Natural killer cell treated with Interleukin-12 subunit alpha and Interleukin-12 subunit beta and Interleukin-15 and Interleukin-18, amount 100 ng/mL, for 72 hours (primary cell): ENCODE measurements at places on chromosomes 13 and 19. TPM values are rescaled to one million over a fixed set of nuclear protein-coding genes. Genes with fewer than 3 reads are reported as not detected.

- no peak for DNase-seq
Observed at GRCh38 chr13:113627136-113627535, 30.9 kb downstream of the ATP4B start.

DNA sequence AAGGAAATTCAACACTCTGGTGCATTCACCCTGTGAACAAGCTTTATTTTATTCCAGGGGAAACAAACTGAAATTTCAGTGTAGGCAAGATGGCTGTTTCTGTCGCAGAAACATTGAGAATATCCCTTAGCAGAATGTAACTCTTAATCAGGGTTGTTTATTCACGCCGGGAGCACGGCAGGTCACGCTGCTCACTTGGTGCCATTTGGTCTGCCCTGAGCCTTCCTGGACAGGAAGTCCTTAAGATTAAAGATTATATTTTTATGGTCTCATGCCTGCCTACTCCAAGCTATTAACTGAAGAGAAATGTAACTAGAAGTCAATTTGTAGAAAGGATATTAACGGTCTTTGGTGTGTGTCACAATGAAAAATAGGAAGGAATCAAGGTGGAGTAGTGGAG lies 185.3 kb upstream of the ARGLU1 start:
- DNase-seq, result no peak

- DNase-seq, result no peak
Observed at GRCh38 chr19:3784607-3785450, 1.4 kb downstream of the MATK start.

DNA sequence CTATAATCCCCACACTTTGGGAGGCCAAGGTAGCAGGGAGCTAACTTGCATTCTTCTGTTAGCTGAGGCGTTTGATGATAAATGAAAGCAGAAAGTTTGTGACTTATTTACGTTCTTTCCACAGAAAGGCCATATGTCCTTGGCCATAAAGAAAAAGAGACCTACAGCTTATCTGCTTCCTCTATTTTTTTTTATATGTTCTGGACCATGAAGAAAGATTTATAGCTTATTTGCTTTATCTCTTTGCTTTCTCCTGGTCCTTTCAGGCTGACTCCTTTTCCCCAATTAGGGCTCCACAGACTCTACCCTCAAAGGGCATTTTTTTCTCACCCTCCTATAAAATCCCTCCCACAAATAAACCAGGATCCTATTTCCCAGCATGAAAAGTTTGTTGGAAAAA lies 1.5 kb upstream of the ZNF616 start:
- no peak for DNase-seq

DNA sequence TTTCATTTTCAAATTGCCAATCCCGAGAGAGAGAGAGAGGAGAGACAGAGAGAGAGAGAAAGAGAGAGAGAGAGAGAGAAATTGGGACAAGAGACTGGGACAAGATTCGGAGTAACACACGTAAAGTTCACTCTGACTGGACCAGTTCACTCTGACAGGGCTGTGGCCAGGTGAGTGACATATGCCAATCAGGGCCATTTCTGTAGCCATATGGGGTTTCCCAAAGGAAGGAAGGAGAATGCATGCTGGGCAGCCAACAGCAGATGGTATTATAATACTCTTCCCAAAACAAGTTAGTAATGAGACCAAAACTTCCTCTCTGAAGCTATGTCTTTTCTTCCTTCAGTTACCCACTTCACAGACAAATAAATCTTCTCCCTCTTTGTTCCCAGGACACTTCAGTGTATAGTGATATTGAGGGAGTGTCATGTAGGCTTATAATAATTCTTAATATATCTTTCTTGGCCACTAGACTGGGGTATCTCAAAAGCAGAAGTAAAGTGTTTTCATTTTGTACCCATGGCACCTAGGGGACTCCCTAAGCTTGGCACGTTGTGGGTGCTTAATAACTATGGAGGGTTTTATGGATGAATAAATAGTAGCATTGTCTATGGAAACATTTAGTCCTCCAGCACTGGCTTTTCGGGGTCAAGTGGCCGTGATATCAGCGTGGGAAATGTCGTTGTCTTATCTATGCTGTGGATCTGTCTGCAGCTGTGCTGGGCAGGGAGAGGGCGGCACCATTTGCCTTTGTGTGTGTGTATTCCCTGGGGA lies 51.6 kb downstream of the SERP2 start:
- DNase-seq, result no peak

DNA sequence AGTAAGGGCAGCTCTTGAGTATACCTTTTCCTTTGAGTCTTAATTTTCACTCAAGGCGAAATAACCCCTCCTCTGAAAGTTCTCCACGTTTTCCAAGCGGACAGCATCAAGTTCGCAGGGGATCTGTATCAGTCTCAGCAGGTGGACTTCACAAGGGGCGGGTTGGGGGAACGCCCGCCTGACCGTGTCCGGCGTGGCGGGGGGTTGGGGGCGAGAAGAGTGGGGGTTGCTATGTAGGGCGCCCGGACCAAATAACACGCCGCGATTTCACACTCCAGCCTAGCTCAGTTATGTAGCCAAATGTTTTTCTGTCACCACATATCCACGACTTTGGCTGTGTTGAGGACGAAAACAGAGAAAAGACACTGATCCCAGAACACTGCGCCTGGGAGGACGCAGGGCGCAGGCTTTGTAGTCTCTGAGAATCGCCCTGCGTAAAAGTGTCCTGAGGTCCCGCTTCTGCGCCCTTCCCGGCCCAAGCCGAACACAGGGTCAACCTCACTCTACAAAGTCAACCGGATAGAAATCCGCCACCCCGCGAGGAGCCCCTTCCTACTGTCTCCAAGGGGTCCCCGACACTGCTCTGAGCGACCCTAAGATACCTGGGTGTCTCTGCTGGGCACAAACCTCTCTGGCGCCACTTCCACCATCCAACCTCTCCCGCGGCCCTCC lies 524 bp downstream of the RUBCNL start:
- no peak for DNase-seq

DNA sequence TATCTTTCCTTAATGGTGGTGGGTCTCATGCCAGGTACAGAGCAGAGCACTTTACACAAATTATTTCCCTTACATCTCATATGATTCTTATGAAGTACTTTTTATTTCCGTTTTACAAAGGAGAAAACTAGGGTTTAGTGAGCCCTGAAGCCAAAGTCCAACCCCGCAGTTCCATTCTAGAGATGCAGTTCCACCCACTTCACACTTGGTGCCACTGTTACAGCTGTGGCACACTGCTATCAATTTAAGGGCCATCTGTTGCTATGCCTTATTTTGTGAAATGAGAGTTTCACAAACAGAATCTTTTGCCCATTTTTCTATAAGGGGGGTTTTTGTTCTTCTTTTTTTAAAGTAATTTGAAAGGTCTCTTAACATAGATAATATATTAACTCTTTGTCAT lies 12.9 kb downstream of the MIPEP start:
- no peak for DNase-seq

DNA sequence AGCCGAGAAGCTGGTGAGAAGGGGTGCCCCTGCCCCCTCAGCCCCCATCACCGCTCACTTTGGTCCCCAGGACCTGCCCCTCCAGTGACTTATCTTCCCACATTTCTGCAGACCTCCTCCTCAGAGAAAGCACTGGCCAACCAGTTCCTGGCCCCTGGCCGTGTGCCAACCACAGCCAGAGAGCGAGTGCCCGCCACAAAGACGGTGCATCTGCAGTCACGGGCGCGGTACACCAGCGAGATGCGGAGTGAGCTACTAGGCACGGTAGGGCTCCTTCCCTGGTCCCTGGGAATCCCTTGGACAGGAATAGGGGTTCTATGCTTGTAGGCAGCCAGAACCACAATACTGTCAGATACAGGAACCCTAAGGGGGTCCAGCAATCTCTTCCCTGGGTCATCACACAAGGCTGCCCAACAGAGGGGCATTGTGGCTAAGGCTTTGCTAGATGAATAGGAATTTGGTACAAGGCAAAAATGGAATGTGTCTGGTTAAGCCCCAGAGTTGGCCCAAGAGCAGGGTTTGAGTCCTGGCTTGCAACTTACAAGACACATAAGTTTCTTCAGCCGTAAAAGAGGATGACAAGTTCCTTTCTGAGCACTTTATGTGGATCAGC lies 1.0 kb downstream of the USE1 start:
- DNase-seq, result no peak

- DNase-seq, result no peak
Observed at GRCh38 chr13:89401264-89401675, 1730.1 kb downstream of the SLITRK5 start.

- DNase-seq, result no peak
Observed at GRCh38 chr19:10155839-10156238, 36.1 kb upstream of the EIF3G start.

DNA sequence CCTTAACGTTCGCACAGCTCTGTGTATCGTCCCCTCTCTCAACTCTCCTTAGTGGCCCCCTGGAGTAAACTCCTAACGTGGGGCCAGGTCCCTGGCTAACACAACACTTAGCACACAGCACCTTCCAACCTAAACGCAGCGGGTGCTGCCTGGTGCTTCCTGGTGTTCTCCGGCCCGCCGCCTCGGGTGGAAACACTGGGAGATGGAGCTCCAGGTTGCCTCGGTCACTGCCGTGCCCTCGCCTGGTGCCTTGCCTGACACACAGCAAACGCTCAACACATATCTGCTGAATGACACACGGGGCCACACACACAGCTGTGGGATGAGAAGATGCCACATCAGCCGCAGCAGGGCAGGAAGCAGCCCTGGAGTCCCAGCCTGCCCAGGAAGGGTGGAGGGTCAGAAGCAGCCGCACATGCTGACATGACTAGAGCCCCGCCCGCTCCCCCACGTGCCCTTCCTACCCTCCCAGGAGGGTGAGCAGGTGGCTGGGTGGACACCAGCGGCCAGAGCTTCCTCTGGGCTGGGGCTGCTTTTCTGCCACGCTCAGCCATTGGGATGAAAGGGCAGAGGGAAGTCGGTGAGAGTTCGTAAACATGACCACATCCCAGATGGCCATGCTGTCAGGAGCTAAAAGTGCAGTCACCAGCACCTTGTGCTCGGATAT lies 6.6 kb downstream of the PEPD start:
- no peak for DNase-seq

DNA sequence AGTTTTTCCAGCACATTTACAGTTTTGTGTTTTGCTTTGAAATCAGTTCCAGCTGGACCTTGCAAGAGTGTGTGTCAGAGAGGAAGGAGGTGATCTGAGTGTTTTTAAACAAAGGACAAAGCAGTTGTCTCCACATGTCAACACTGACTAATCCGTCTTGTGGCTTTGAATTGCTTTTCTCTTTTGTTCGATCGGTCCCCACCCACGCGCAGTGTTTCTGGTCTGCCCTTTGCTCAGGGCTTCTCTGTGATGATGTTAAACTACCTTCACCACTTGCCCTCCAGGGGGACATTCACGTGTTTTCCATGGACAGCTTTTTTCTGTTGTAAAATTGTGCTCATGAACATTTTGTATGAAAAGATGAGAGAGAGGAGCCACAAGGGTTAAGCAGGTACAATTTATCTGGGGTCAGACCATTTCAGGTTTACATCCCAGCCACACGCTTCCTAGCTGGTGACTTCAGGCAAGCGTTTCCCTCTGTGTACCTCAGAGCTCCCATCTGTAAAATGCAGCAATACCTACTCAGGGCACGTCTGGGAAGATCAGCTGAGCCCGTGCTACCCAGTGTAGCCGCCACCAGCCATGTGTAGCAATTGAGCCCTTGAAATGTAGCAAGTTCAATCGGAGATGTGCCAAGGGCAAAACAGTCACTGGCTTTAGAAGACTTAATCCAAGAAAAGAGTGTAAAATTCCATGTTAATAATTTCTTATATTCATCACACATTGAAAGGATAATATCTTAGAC lies 13.5 kb upstream of the PLA2G4C start:
- DNase-seq, result no peak

GRCh38 chr19:10690341-10690781 lies 10.9 kb upstream of the QTRT1 start:
- DNase-seq, result no peak

MTUS2 gene
- total RNA-seq, result not detected

DNA sequence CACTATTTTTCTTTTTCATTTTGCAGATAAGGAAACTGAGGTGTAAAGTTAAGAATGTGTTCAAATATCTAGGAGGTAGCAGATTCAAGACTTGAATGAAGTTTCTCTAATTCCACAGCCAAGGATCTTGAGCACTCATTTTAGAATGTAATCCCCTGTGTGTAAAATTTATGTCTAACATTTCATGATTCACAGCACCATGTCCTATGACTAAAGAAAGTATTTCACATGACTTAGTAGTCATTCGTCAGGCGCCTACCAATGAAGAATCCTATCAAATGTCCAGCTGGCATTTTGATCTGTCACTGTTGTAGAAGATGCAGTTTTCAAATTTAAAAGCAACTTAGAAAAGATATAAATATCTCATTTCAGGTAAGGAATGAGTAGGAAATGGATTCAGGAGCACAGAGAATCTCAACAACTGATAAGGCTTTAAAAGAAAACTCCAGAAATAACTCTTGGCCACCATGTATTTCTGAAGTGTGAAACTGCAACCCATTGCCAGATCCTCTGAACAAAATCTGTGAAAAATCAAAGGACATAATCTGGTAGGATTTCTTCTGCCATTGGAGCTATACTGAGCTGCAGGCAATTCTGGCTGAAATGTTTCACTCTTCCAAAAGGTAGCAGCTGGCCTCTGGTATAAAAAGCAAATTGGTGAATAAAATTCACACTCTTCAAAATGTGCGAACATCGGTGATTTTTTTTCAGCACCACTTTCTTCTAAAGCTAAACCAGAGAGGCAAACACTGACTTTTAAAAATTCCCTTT lies 92.2 kb downstream of the DCLK1 start:
- DNase-seq, result no peak

DNA sequence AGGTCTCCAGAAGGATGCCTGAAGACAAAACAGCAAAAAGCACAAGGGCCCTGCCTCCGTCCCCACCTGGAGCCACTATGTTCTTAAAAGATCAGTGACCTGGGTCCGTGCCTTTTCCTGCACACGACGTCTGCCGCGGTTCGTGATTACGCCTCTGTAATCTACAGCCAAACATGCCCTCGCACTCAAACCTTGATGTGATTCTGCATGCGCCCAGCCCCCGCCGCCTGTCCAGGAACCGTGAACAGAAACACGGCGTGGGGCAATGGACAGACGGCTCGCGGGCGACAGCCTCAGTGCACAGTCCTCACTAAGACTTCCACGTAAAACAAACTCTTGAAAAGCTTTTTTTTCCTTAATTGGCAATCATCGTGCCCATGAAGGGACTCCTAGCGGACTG lies 15.5 kb downstream of the C13orf46 start:
- DNase-seq, result no peak

GRCh38 chr13:98097749-98098148 lies 45.1 kb upstream of the FARP1 start:
- DNase-seq, result no peak

DNA sequence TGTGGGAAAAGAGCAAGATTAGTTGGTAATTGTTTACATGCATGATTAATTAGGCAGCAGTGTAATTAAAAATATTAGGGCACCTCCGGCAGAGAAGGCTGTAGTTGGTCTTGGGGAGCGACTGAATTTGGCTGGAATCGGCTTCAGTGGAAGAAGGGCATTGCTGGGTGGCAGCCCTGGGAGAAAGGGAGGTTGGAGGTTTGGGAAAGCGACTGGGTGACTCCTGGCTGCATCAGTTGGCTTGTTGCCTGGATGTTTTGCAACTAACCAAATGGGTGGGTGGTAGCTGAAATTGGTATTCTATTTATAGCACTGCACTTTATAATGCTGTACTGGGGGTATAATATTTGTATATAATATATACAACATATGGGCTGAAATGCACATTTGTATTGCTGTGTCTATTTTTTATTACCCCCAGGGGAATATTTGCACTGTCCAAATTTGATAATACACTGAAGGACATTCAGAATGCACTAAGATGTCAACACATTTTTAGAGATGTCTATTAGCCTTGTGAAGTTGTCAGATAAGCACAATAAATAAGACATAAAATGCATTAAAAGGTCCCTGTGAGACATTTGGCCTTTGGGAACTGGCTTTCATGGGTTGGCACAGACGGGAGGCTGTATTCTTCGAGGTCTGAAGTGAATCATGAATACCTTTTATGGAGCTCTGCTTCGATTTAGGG lies 1.7 kb downstream of the B3GLCT start:
- DNase-seq, result no peak
